Activated CD4-positive, alpha-beta T cell treated with anti-CD3 and anti-CD28 coated beads for 36 hours (primary cell): ENCODE measurements at places on chromosomes 4 and X. TPM values are rescaled to one million over a fixed set of nuclear protein-coding genes. Genes with fewer than 3 reads are reported as not detected.

SOX3 gene
- total RNA-seq: not detected

NPFFR2 gene
- not detected for total RNA-seq

ARMCX2 gene
- total RNA-seq: 13.6 TPM

BEX1 gene
- total RNA-seq: 0.39 TPM

NDNF gene
- 0.11 TPM for total RNA-seq

MAGEB10 gene
- total RNA-seq: not detected

AMBN gene
- not detected for total RNA-seq

GAB3 gene
- total RNA-seq: 2.1 TPM

ZNF630 gene
- 1.8 TPM for total RNA-seq

PLS3 gene
- 3.2 TPM for total RNA-seq

DNA sequence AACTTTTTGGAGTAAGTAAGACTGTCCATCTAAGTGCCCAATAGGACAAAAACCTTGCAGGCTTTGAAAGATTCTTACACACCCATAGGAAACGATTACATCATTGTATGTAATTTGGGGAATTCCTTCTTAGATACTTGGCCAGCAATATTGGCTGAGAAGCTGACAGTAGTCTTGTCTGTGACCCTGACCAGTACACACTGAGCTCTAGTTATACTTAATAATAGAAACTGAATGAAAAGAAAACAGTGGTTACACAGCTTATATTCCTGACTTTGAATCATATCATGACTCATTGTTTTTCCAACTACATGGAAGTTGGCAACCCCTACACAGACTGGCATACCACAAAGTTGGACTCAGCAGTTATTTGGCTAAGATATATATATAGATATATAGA lies 7.1 kb upstream of the TLR2 start:
- H3K27me3 ChIP-seq: peaks cover 2% of the 10 kb centered on the region
- DNase-seq: no peak
- no peak overlapping the region for H3K4me3 ChIP-seq

DNA sequence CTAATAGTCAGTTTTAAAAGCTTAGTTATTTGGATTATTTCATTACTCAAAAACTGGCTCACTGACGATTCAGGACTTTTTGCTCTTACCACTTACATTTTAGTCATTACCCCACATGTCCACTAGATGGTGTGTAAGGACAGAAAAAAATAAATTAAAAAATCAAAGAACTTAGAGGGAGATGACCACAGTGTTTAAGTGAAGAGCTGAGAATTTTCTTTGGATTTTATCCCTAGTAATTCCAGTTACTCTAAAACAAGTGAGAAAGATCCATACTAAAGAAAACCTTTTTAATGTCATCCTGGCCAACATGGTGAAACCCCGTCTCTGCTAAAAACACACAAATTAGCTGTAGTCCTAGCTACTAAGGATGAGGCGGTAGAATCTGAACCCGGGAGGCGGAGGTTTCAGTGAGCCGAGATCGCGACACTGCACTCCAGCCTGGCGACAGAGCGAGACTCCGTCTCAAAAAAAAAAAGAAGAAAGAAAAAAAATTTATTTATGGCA lies 26.4 kb upstream of the TMPRSS11B start:
- H3K4me1 ChIP-seq: peaks cover 4% of the 10 kb centered on the region
- no peak overlapping the region for H3K27ac ChIP-seq
- H3K36me3 ChIP-seq: no peaks in the 10 kb centered on the region

- H3K27ac ChIP-seq: no peak overlapping the region
- no peaks in the 10 kb centered on the region for H3K4me1 ChIP-seq
These were observed 56.4 kb downstream of the PGRMC1 start for GRCh38 chrX:119292445-119292844.

DNA sequence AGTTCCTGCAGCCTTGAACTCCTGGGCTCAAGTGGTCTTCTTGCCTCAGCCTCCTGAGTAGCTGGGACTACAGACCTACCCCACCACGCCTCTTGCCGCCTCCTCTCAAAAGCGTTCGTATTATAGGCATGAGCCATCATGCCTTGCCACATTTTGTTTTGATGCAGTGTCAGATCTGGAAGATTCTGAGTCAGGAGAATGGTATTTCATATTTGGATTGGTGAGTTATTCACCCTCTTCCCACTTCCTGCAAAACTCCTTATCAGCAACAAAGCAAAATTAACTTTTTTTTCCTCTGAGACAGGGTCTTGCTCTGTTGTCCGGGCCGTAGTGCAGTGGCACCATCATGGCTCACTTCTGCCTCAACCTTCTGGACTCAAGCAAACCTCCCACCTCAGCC lies 29.6 kb downstream of the REST start:
- H3K27ac ChIP-seq: peak overlapping the region; percentile 75
- H3K36me3 ChIP-seq: peaks cover 21% of the 10 kb centered on the region
- H3K4me3 ChIP-seq: no peak overlapping the region
- H3K27me3 ChIP-seq: no peaks in the 10 kb centered on the region

GRCh38 chrX:130264573-130264972 lies 4.1 kb downstream of the ZNF280C start:
- H3K36me3 ChIP-seq: peaks cover 6% of the 10 kb centered on the region
- no peaks in the 10 kb centered on the region for H3K27me3 ChIP-seq
- no peak overlapping the region for H3K27ac ChIP-seq
- H3K4me3 ChIP-seq: no peak overlapping the region

GRCh38 chr4:118849867-118850487 lies 14.1 kb upstream of the SEC24D start:
- H3K27ac ChIP-seq: peak overlapping the region; percentile 91
- DNase-seq: no peak
- H3K36me3 ChIP-seq: peaks cover 7% of the 10 kb centered on the region
- H3K4me1 ChIP-seq: peaks cover 28% of the 10 kb centered on the region
- H3K27me3 ChIP-seq: peaks cover 3% of the 10 kb centered on the region

GRCh38 chr4:38620065-38620464 lies 43.9 kb upstream of the KLF3 start:
- no peak for DNase-seq
- peaks cover 12% of the 10 kb centered on the region for H3K4me1 ChIP-seq
- H3K27me3 ChIP-seq: no peaks in the 10 kb centered on the region
- no peaks in the 10 kb centered on the region for H3K36me3 ChIP-seq

DNA sequence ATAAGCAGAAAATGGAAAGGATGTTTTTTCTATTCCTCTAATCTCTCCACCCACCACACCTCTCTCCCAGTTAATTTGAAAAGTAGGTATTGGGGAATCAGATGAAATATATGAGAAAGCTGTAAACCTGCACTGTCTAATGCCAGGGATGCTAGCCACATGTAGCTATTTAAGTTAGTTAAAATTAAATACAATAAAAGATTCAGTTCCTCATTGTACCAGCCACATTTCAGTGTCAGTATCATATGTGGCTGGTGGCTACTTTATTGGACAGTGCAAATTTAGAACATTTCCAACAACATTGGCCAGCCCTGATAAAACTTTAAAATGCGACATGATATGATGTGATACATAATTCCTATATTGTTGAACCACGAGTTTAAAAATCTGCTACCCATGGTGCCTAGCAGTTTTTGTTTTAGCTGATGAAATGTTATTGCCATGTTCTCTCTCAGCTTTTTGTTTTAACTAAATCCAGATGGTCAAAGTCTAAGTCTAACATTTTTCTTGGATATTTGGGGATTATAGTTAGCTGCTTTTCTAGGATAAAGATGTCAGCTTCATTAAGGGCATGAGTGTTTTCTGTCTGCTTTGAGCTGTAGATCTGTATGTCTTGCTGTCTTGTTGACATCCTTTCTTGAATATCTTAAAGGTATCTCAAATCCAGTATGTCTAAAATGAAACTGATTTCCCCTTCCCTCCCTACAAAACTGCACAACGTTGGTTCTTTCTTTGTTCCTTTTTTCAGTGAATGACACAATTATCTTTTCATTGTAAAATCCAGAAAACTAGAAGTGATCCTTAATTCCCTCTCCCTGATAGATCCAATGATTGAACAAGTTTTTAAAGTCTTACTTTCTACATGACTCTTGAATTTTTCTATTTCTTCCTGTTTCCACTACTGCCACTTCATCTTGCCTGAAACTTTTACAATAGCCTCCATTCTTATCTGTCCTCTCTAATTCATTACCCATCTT lies 6.2 kb downstream of the ARFIP1 start:
- peak overlapping the region; percentile 4 for H3K4me3 ChIP-seq
- DNase-seq: no peak
- no peaks in the 10 kb centered on the region for H3K27me3 ChIP-seq
- peak overlapping the region; percentile 61 for H3K27ac ChIP-seq
- H3K36me3 ChIP-seq: peaks cover 4% of the 10 kb centered on the region

GRCh38 chr4:22029803-22030202 lies 81.2 kb upstream of the KCNIP4 start:
- DNase-seq: no peak
- no peak overlapping the region for H3K27ac ChIP-seq
- H3K4me3 ChIP-seq: no peak overlapping the region
- no peaks in the 10 kb centered on the region for H3K4me1 ChIP-seq
- no peaks in the 10 kb centered on the region for H3K27me3 ChIP-seq

DNA sequence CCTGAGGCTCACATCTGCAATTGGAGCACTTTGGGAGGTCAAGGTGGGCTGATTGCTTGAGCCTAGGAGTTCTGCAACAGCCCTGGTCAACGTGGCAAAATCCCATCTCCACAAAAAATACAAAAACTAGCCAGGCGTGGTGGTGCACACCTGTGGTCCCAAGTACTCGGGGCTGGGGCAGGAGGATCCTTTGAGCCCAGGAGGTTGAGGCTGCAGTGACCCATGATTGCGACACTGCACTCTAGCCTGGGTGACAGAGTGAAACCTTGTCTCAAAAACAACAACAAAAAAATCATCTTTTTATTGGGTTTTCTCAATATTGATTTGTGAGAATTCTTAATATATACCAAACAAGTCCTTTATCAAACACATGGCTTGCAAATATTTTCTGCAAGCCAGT lies 64.9 kb downstream of the ANKRD17 start:
- no peak for DNase-seq
- no peaks in the 10 kb centered on the region for H3K27me3 ChIP-seq
- H3K36me3 ChIP-seq: peaks cover 32% of the 10 kb centered on the region
- no peak overlapping the region for H3K4me3 ChIP-seq

- DNase-seq: no peak
- no peak overlapping the region for H3K4me3 ChIP-seq
- H3K27ac ChIP-seq: no peak overlapping the region
- H3K4me1 ChIP-seq: no peaks in the 10 kb centered on the region
These were observed 75.3 kb upstream of the USP38 start for GRCh38 chr4:143109376-143109775.

DNA sequence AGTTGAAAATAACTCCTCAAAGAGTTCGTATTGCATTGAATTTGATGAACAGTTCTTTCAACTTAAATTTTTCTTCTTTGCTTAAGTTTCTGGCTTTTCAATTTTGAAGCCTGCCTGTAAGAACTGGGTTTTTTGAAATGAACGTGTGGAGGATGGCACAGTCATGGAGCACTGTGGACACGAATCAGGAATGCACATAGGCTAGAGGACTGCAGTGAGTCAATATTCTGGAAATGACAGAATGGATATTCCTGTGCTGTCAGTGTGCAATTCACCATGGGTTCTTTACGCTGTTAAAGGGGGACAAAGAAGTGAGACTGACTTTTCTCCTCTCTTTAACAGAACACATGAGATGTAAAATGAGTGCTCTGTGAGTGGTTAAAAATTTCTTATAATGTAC lies 368.0 kb upstream of the AGA start:
- H3K27ac ChIP-seq: no peak overlapping the region
- no peak for DNase-seq
- no peaks in the 10 kb centered on the region for H3K4me1 ChIP-seq
- H3K36me3 ChIP-seq: no peaks in the 10 kb centered on the region

DNA sequence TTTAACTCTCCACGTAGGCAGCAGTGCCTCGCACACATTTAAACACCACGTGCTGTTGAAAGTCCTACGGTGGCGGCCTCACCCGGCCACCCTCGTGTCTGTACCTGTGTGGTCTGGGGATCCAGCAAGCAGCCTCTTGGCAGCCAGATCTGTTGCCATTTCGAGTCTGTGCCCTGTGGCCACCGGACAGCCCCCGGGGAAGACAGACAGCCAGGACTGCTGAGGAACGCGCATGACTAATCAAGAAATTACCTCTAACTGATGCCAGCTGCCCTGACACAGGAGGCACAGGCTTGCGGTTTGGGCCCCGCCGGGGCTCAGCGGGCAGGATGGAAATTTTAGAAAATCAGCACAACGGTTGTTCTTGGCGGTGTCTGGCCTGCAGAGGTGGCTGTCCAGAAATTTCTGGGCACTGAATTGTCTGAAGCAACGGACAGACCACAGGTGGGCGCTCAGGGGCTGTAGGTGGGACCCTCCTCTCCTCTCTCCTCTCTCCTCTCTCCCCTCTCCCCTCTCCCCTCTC lies 15.6 kb upstream of the ASMTL start:
- H3K27ac ChIP-seq: peak overlapping the region; percentile 84
- no peaks in the 10 kb centered on the region for H3K27me3 ChIP-seq
- peaks cover 33% of the 10 kb centered on the region for H3K36me3 ChIP-seq
- peak overlapping the region; percentile 54 for H3K4me3 ChIP-seq

- no peaks in the 10 kb centered on the region for H3K27me3 ChIP-seq
- H3K36me3 ChIP-seq: peaks cover 7% of the 10 kb centered on the region
- peaks cover 6% of the 10 kb centered on the region for H3K4me1 ChIP-seq
These were observed 13.0 kb downstream of the NSDHL start for GRCh38 chrX:152843852-152844251.

DNA sequence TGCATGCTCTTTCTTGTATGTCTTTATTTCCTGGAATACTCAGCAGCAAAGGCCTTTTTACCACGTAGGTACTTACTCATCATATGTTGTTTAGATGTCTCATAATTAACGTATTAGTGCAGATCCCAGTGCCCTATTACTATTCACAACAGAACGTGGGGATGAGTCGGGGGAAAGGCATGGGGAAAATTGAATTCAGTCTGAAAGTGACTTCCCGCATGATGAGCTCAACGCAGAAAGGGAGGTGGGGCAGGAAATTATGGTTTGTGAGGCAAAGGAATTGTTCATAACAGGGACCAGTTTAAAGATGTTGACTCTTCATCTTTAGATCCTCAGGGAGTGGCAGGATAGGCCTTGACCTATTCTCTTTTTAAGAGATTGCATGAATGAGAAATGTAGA lies 2.0 kb upstream of the TMPRSS11D start:
- DNase-seq: no peak
- no peak overlapping the region for H3K27ac ChIP-seq
- H3K4me1 ChIP-seq: no peaks in the 10 kb centered on the region
- no peak overlapping the region for H3K4me3 ChIP-seq
- peaks cover 5% of the 10 kb centered on the region for H3K27me3 ChIP-seq

DNA sequence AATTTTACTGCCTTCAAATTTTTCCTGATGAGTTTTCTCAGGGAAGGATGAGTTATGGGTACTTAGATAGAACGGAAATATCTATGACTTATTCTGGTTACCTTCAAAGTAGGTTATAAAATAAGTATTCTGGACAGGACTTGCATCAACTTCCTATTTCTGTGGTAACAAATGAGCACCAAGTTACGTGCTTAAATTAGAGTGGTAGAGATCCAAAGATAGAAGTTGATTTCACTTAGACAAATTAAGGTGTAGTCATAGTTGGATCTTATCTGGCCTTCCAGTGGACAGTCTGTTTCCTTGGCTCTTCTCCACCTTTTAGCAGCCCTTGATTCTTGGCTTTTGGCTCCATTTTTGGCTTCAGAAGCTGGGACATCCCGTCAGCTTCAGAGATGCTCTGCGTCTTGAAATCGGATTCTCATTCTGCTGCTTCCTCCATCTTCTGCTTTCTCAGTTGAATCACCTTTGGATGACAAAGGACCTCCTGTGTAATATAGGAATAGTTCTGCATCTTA lies 109.9 kb downstream of the ZNF518B start:
- no peak overlapping the region for H3K27ac ChIP-seq
- H3K36me3 ChIP-seq: no peaks in the 10 kb centered on the region
- no peak for DNase-seq
- H3K4me1 ChIP-seq: no peaks in the 10 kb centered on the region
- H3K4me3 ChIP-seq: no peak overlapping the region
- peaks cover 4% of the 10 kb centered on the region for H3K27me3 ChIP-seq

GRCh38 chr4:86554646-86555045 lies 39.5 kb upstream of the PTPN13 start:
- peaks cover 8% of the 10 kb centered on the region for H3K4me1 ChIP-seq
- no peak overlapping the region for H3K27ac ChIP-seq
- H3K36me3 ChIP-seq: no peaks in the 10 kb centered on the region
- no peak overlapping the region for H3K4me3 ChIP-seq
- peaks cover 3% of the 10 kb centered on the region for H3K27me3 ChIP-seq
